ENCODE measurements at places on chromosomes 13 and 19. TPM values are rescaled to one million over a fixed set of nuclear protein-coding genes. Genes with fewer than 3 reads are reported as not detected.

The SACS gene
- 17.6 TPM for total RNA-seq

The COMP gene
- not detected for total RNA-seq

The SH2D3A gene
- 16.4 TPM for total RNA-seq

The KLK2 gene
- not detected for total RNA-seq

The ZNF723 gene
- not detected for total RNA-seq

The TSEN34 gene
- total RNA-seq = 25.2 TPM

The A1BG gene
- total RNA-seq = 22.0 TPM

The PNMA8B gene
- 3.0 TPM for total RNA-seq

The LIPE gene
- 5.9 TPM for total RNA-seq

The NCR1 gene
- total RNA-seq = 34.5 TPM

The ACP5 gene
- 2.1 TPM for total RNA-seq

The SLC15A1 gene
- total RNA-seq = 1.5 TPM

The COQ8B gene
- total RNA-seq = 45.6 TPM

The THSD1 gene
- total RNA-seq = 0.73 TPM

The PDX1 gene
- total RNA-seq = not detected

The ZNF222 gene
- 8.9 TPM for total RNA-seq

The FXYD7 gene
- 0.97 TPM for total RNA-seq

The JUNB gene
- 6.7 TPM for total RNA-seq

The CDADC1 gene
- 6.0 TPM for total RNA-seq

The DNASE2 gene
- total RNA-seq = 20.8 TPM

The MIPEP gene
- 14.8 TPM for total RNA-seq

The PLIN4 gene
- total RNA-seq = 0.50 TPM

The MYPOP gene
- total RNA-seq = 23.1 TPM

The PDE4C gene
- 2.4 TPM for total RNA-seq

The NCAN gene
- 4.2 TPM for total RNA-seq

The CYSLTR2 gene
- not detected for total RNA-seq

The ARHGAP33 gene
- 15.0 TPM for total RNA-seq

The GRAMD1A gene
- 120 TPM for total RNA-seq

The KLK15 gene
- total RNA-seq = not detected

Data from endodermal cell (in vitro differentiated cells).